ENCODE measurements at places on chromosomes 7 and 10.

DNA sequence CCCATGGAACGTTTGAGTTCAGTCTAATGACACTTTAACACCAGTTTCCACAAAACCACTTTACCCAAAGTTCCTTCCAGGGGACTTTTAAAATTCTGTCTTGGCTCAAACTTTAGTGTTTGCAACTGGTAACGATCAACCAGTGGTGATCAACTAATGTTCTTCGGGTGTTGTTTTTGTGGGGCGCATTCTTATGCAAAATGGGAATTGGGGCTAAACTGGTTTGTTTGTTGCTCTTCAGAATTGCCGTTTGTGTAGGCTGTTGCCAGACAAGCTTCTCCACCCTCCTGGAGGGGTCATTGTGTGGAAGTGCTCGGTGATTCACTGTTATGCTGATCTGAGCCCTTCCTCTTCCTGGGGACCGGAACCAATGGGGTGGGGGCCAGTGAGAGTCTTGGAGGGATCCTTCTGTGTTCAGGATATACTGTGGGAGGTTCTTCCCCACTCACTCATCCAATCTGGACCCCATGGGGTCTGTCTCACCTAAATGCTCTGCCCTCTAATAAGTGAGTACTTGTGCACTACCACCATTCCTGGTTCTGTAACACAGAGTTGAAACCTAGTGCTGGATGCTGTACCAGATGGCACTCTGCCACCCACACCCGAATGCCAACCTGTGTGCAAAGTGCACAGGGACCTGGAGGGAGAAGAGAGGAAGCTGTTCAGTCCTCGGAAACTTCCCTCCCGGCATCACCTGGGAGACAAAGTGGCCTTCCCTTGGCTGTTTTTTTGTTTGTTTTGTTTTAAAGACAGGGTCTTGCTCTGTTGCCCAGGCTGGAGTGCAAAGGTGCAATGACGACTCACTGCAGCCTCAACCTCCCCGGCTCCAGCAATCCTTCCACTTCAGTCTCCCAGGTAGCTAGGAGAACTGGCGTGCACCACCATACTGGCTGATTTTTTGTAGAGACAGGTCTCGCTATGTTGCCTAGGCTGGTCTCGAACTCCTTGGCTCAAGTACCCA, 2.1 kb downstream of the NFE2L3 start:
- DNase-seq: no peak

GRCh38 chr7:26777385-26777784, 87.0 kb downstream of the SKAP2 start:
- DNase-seq: no peak

DNA sequence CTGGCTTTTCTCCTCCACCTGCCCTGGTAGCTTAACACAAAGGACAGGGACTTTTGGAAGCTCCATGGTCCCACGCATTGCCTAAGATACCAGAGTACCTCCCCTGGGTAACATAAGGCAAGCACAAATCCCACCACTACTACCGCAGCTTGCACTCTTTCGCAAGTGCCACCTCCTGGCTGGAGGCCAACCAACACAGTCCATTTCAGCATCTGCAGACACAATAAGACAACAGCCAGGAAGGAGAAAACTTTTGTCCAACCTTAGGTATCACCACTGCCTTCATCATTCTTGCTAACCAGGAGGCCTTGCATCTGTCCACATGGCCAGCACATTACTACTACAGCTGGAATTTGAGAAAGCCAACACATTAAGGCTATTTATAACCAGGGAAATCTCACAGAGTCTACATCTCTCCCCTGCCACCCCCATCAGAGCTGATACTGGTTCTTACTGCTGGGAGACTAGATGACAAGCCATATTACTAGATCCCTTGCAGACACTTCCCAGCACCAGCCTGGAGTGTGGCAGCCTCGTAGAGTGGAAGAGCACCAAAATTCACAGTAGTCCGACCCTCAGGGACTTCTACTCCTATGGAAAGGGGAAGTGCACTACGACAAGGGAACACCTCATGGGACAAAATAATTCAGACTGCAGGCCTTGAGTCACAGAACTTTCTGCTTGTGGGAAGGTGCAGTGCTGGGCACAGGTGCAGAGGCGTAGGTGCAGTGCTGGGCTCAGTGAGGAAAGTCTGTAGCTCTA, 39.8 kb upstream of the CDK13 start:
- DNase-seq: no peak

DNA sequence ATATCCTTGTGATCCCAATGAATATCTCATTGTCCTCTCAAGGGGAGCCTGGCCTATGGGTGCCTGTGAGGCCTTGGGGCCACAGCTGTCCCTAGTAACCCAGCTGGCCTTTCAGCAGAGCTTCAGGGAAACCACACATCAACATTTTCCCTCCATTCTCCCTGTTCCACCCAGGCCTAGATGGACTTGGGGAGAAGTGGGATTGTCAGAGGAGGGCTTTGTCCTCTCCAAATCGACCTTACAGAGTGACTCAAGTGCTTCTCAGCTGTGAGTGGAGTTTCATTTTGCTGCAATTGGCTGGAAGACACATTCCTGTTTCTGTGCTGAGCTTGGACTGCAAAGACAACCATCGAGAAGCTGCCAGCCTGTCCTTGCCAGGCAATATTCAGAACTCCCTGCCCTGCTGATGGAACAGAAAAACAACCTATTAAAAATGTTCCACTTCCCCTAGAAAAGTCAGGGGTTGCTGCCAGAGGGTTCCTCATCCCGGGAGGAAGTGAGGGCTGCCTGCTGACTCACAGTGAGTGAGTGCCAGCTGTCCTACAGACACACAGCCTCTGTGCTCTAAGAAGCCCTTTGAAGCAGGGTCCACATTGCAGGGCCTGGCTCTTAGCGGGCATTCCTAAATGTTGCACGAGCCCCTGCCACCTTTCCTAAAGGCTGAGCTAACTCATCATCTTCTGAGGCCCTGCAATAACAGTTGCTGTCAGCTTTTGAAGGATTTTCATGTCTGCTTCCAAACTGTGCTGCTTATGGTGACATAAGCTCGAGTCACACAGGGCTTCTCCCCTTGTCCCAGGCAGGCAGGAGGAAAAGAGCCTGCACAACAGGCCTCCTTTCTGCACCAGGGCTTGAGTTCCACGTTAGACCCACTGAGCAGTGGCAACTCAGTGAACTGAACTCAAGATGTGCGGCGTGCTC, 20.5 kb downstream of the STRA8 start:
- DNase-seq: no peak

- DNase-seq: no peak
These were observed 233.3 kb downstream of the MAD1L1 start for GRCh38 chr7:1999278-1999984.

- peak; percentile 44 for DNase-seq
These were observed 19.0 kb upstream of the ANKRD2 start for GRCh38 chr10:97553575-97554031.

DNA sequence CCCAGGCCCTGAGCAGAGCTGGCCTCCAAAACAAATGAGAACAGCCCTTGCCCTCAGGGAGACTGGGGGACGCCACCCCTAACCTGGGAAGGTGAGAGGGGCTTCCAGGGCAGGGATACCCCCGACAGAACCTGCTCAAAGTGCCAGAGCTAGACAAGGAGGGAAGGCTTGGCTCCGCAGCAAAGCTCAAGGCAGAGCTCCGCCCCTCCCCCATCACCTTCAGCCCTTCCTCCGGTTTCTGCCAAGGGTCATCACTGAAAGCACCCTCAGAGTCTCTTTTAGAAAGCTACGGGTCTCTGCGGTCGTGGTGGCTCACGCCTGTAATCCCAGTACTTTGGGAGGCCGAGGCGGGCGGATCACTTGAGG, 73.4 kb upstream of the CUX1 start:
- DNase-seq: no peak

DNA sequence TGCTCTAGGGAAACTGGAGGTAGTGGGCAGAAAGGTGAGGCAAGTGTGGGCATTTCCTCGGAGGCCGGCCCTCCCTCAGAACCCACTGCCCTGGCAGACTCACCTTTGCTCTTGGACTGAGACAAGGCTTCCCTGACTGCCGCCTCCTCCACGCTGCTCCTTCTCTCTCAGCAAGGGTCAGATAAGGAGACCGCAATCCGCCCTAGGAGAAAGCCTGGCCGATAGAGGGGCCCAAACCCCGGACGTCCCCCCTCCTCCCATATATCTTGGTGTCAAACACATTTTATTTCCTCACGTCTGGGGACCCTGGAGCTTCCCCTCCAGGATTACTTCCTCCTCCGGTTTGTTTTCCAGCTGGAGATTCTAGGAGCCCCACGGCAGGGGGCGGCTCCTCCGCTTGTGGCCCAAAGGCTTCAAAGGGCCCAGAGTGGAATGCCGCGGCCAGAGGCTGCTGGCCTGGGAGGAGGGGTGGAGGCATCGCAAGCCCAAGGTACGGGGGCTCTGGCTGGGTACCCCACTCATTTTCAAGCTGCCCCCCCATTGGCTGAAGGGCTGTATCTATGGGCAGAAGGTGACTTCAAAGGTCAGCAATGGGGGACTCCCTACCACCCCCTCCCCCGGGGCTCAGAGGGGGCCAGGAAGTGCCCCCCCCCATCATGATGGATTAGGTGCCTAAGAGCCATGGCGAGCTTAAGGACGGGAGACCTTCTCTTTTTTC, 31.7 kb upstream of the LBX1 start:
- DNase-seq: no peak

- no peak for DNase-seq
These were observed 21.0 kb downstream of the LRRC17 start for GRCh38 chr7:102933763-102934162.

DNA sequence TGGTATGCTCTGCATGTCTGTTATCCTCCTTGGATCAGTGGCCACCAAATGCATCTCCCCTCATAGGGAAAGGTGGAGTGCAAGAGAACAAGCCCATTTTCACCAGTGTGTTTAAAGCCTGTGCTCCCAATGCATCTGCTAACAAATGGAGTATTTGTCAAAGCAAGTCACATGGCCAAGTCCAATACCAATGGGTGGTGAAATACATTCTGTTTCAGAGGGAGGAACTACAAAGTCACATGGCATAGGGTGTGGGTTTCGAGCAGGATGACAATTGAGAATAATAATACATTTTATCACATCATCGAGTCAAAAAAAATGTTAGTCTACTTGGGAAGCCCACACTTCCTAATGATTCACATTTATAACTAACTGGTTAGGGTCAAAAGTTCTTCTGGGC, 62.7 kb downstream of the SUGCT start:
- DNase-seq: no peak

GRCh38 chr7:106012935-106013439, 49.9 kb downstream of the CDHR3 start:
- DNase-seq: no peak

- no peak for DNase-seq
These were observed 56.6 kb downstream of the MPLKIP start for GRCh38 chr7:40077849-40078248.

DNA sequence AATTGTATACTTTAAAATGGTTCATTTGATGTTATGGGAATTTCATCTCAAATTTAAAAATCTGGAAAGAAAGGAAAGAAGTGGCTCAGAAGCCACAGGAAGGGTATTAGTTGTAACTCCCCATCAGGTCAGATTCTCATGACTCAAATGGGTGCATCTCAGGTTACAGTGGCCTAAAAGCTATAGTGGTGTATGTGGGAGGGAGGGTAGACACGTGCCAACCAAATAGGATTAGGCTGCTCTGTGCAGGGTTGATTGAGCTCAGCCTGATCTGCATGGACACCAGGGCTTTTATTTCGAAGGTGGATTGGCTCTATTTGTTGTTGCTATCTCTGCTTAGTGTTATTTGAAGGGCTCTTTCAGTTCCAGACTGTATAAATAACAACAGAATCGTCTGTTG, 121.5 kb upstream of the PRR15 start:
- no peak for DNase-seq

GRCh38 chr10:110169586-110169985, 37.8 kb upstream of the MXI1 start:
- no peak for DNase-seq

DNA sequence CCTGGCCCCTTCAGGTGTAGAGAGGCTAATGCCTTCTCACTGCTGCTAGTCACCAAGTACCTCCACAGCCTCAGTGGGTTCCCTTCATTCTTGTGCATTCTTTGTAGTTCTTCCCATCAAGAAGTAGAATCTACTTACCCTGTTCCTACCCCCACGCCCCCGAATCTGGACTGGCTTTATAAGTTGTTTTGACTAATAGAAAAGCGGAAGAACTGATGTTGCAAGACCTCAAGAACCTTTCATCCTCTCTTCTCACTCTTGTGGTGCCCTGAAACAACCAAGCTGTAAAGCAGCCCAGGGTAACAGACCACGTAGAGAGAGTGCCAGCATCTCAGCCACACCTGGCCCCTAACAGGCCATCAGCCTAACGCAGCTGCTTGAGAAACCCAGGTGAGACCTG, 23.2 kb upstream of the LAMB1 start:
- no peak for DNase-seq

DNA sequence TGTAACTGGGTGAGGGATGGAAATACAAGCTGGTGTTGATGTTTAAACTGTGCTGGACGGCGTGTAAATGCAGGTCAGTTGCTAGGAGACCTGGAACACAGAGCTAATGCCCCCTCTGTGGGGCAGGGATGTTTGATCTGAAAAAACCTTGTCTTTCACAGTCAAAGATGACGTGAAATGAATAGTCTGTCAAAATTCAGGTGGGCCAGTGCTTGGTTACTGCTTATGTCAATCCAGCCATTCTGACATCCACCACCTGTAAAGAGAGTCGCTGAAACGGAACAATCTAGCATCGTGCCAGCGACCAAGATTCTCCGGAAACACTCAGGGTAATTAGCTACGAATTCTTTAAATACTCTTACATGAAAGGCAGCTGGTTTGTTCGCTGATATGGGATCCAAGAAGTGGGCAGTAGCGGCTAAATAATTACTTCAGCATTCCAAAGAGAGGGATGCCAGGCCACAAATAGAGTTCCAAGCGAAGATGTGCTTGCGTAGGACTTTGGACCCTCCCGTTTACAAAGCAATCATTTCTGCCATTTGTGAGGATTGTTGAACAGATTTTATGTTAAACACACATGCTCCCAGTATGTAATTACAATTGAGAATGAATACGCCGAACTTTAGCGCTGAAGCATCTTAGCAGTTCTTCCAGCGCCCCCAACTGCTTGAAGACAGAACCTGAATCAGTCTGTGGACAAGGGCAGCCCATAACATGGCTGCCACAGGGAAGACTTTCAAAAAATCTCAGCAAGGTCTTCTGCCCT, 7.3 kb upstream of the ASB4 start:
- DNase-seq: no peak

- no peak for DNase-seq
These were observed 12.6 kb upstream of the GDF10 start for GRCh38 chr10:47287365-47287802.

DNA sequence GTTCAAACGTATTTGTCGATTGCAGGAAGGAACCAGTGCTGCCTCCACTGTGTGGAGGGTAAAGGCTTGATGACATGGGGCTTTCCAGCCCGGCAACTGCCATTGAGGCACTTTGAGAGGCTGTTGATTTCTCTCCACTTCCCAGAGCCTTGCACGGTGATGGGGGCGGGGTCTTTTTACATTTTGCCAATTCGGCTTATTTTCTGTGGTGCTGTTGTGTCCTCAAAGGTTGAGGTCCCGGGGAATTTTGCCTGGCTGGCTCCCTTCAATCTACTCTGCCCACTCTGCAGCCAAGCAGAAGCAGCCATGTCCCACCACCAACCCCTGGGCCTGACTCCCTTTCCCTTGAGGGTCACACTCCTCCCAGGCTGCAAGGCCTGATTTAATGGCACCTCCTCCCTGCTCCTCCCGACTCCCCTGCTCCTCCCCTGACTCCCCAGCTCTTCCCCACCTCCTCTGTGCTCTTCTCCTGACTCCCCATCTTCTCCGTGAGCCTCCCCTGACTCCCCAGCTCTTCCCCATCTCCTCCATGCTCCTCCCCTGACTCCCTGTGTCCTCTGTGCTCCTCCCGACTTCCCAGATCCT, 39.0 kb downstream of the OAT start:
- DNase-seq: no peak

- DNase-seq: no peak
These were observed 17.0 kb downstream of the GIMAP7 start for GRCh38 chr7:150531704-150532103.
